Progenitor cell of endocrine pancreas (in vitro differentiated cells): ENCODE measurements at places on chromosomes 6 and 20. TPM values are rescaled to one million over a fixed set of nuclear protein-coding genes. Genes with fewer than 3 reads are reported as not detected.

GRCh38 chr6:41186031-41186562, 14.9 kb downstream of the TREML2 start:
- H3K27me3 ChIP-seq: peaks cover 10% of the 10 kb centered on the region
- H3K36me3 ChIP-seq: no peaks in the 10 kb centered on the region

GRCh38 chr6:150966786-150967185, 101.3 kb downstream of the MTHFD1L start:
- no peak overlapping the region for H3K27ac ChIP-seq
- H3K4me1 ChIP-seq: peaks cover 6% of the 10 kb centered on the region
- no peak overlapping the region for H3K4me3 ChIP-seq
- DNase-seq: no peak
- H3K27me3 ChIP-seq: no peaks in the 10 kb centered on the region
- H3K36me3 ChIP-seq: peaks cover 9% of the 10 kb centered on the region

GRCh38 chr20:47204008-47204849, 152.3 kb downstream of the ZMYND8 start:
- DNase-seq: no peak
- H3K36me3 ChIP-seq: peaks cover 8% of the 10 kb centered on the region
- H3K27me3 ChIP-seq: no peaks in the 10 kb centered on the region
- H3K4me1 ChIP-seq: peaks cover 13% of the 10 kb centered on the region

GRCh38 chr6:26420688-26421171, 18.7 kb downstream of the BTN3A1 start:
- H3K27me3 ChIP-seq: no peaks in the 10 kb centered on the region
- H3K4me3 ChIP-seq: no peak overlapping the region
- H3K36me3 ChIP-seq: peaks cover 10% of the 10 kb centered on the region
- peaks cover 11% of the 10 kb centered on the region for H3K4me1 ChIP-seq

- peak overlapping the region; percentile 78 for H3K27ac ChIP-seq
- no peaks in the 10 kb centered on the region for H3K36me3 ChIP-seq
- H3K27me3 ChIP-seq: no peaks in the 10 kb centered on the region
- no peak for DNase-seq
Observed at GRCh38 chr20:52921340-52921739, 50.8 kb upstream of the TSHZ2 start.

DNA sequence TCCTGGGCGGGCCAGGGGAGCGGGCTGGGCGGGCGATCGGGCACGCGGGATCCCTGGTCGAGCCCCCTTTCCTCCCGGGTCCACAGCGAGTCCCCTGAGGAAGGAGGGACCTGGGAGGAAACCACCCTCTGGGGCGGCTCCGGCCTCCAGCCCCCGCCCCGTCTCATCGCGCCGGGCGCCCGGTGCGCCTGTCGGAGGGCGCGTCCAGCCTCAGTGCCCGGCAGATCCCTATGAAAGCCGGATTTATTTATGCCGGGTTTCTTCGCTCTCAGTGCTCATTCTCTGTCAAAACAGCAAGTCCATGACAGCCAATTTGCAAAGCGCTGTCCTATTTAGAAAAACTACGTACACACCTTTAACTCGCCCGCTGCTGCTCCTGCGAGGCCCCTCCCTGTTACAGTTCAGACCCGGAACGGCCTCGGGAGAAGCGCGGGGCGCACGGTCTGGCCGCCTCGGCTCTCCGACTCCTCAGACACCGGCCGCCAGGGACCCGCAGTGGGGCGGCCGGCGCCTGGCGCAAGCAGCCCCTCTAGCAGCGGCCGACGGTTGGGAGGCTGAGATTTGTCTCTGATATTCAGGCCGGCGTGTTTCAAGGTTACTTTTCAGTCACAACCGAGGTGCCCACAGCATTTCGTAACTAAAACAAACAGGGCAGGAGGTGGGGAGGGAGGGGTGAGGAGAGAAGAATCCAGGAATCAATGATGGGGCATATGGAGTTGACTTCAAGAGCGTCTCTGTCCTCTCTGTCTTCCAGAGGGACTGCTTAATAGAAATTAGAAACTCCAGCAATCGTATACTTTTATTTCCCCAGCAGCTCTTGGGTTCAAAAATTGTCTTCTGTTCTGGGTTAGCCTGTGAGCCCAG, 782 bp upstream of the FOXA2 start:
- peaks cover 15% of the 10 kb centered on the region for H3K27me3 ChIP-seq
- peaks cover 32% of the 10 kb centered on the region for H3K4me1 ChIP-seq
- peaks cover 23% of the 10 kb centered on the region for H3K36me3 ChIP-seq
- H3K4me3 ChIP-seq: peak overlapping the region; percentile 88
- peak; percentile 51 for DNase-seq

DNA sequence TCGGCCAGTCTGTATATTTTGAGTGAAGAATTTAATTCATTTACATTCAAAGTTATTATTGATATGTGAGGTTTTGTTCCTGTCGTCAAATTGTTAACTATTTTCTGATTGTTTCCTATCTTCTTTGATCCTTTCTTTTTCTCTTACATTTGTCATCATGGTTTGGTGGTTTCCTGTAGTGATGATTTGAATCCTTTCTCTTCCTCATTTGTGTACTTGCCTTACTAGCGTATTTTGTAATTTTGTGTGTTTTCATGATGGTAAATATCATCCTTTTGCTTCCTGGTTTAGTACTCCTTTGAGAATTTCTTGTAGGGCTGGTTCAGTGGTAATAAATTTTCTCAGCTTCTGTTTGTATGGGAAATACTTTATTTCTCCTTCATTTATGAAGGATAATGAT, 151.7 kb upstream of the CEP162 start:
- DNase-seq: no peak
- no peaks in the 10 kb centered on the region for H3K4me1 ChIP-seq
- H3K36me3 ChIP-seq: peaks cover 1% of the 10 kb centered on the region
- H3K27me3 ChIP-seq: no peaks in the 10 kb centered on the region
- H3K4me3 ChIP-seq: no peak overlapping the region
- no peak overlapping the region for H3K27ac ChIP-seq

DNA sequence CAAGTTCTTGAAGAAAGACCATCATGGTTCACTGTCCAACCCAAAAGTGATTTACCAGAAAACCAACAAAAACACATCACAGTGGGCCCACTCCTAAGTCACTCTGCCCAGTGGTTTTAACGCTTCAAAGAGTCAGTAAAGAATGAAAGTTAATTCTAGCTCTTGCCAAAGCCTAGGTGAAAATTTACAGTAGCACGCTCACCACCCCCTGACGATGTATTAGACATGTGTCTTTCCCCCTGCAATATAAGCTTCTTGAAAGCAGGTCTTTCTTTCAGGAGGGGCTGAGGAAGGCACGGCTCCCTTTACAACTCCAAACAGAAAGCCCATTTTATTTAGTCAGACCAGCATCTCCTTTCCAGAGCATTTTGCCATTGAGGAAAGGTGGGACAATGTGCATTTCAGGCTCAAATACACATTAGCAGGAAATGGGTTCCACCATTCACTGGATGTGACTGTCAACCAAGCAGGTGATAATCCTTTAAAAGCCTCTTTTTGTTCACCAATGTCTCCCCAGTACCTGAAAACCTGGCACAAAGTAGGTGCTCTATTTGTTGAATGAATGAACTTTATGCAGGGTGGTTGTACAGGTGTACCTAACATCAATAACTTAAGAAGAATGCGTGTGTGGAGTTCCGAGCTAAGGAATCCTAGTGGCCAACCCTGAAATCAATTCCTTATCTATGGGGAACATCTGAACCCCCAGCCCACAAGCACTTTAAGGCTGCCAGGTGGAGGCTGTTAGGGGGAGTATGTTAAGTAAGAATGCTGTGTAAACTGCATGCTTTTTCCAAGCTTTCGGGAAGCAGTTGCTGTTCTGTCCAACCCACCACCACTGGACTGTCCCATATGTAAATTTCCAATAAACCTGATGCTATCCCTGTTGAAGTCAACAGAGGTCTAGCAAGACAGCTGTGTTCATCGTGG, 11.4 kb downstream of the EZR start:
- H3K27ac ChIP-seq: peak overlapping the region; percentile 88
- H3K4me1 ChIP-seq: peaks cover 79% of the 10 kb centered on the region
- DNase-seq: no peak
- H3K27me3 ChIP-seq: no peaks in the 10 kb centered on the region
- H3K36me3 ChIP-seq: peaks cover 31% of the 10 kb centered on the region

GRCh38 chr20:19137641-19138040, 74.8 kb upstream of the SLC24A3 start:
- no peaks in the 10 kb centered on the region for H3K4me1 ChIP-seq
- H3K27me3 ChIP-seq: peaks cover 6% of the 10 kb centered on the region
- DNase-seq: no peak
- no peak overlapping the region for H3K4me3 ChIP-seq

DNA sequence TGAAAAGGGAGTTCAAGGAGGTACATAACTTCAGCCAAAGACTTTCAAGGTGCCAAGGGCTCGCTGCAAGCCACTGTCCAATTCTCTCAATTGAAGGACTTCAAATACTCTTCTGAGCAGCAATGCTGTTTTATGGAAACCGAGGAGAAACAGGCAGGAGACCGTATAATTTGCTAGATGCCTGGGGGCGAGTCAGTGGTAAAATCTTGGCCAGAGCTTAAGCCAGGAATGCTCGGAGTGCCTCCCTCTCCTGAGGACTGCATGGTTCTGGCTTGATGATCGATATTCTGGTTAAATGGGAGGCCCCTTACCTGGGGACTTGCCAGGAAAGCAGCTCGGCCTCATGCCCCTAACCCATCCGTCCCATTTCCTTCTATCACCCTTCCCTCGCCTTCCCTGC, 35.8 kb upstream of the NOP56 start:
- no peak overlapping the region for H3K4me3 ChIP-seq
- H3K36me3 ChIP-seq: peaks cover 1% of the 10 kb centered on the region
- H3K4me1 ChIP-seq: no peaks in the 10 kb centered on the region
- DNase-seq: no peak
- no peak overlapping the region for H3K27ac ChIP-seq

DNA sequence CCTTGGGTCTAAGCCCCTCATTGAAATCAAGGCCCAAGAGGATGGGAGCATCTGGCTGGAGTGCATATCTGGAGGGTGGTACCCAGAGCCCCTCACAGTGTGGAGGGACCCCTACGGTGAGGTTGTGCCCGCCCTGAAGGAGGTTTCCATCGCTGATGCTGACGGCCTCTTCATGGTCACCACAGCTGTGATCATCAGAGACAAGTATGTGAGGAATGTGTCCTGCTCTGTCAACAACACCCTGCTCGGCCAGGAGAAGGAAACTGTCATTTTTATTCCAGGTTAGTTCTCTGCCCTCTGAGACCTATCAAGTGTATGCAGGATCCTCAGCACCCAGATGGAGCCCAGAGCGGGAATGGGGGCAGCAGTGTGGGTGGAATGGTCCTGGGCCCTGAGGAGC, 5.1 kb downstream of the BTN2A2 start:
- no peak overlapping the region for H3K27ac ChIP-seq
- peaks cover 21% of the 10 kb centered on the region for H3K36me3 ChIP-seq
- H3K4me1 ChIP-seq: peaks cover 8% of the 10 kb centered on the region
- H3K27me3 ChIP-seq: no peaks in the 10 kb centered on the region
- H3K4me3 ChIP-seq: no peak overlapping the region

The KIF13A gene
- total RNA-seq: 44.4 and 44.5 TPM in 2 replicates

The TMEM200A gene
- total RNA-seq: 13.0 and 13.6 TPM in 2 replicates

The PREX1 gene
- 2.9 and 3.7 TPM in 2 replicates for total RNA-seq

The PDSS2 gene
- 12.5 and 12.8 TPM in 2 replicates for total RNA-seq

The XKR7 gene
- total RNA-seq: 2.4 and 2.7 TPM in 2 replicates

The ERVFRD-1 gene
- total RNA-seq: not detected in 2 replicates
